MCF 10A (cell line): ENCODE measurements at places on chromosomes 11 and 22. TPM values are rescaled to one million over a fixed set of nuclear protein-coding genes. Genes with fewer than 3 reads are reported as not detected.

MCM5 gene
- 26.2 and 35.0 TPM in 2 replicates for total RNA-seq

TIRAP gene
- total RNA-seq, result 11.9 and 14.0 TPM in 2 replicates

OR10D3 gene
- not detected in 2 replicates for total RNA-seq

NAT10 gene
- total RNA-seq, result 68.9 and 89.5 TPM in 2 replicates

TSG101 gene
- 70.8 and 78.4 TPM in 2 replicates for total RNA-seq

FJX1 gene
- total RNA-seq, result 33.3 and 53.7 TPM in 2 replicates

CCDC116 gene
- 0.21 TPM in 1 of 2 replicates, not detected in the other for total RNA-seq

ESAM gene
- 0.19 and 0.93 TPM in 2 replicates for total RNA-seq

- no peak for DNase-seq
Measured at GRCh38 chr22:20196094-20196842, 45.4 kb upstream of the CCDC188 start.

- no peak for DNase-seq
Measured at GRCh38 chr11:93646399-93646798, 15.1 kb upstream of the CEP295 start.

DNA sequence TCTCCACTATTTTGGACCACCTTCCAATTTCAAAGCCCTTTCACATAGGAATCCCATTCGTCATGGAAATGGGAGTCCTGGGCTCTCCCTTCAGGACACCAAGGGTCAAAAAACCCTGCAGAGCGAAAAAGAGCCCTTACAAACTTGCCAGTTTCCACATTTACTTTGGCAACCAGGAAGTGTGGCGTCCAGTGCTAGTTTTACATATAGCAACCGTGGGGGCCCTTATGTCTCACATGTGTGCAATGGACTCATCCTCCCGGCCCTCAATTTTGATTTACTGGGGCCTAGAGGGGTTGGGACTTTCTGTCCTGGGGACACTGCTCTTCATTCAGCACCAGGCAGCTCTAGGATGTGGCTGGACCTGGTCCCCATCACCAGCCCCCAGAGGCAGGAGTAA, 33.7 kb downstream of the DAGLA start:
- DNase-seq, result no peak

DNA sequence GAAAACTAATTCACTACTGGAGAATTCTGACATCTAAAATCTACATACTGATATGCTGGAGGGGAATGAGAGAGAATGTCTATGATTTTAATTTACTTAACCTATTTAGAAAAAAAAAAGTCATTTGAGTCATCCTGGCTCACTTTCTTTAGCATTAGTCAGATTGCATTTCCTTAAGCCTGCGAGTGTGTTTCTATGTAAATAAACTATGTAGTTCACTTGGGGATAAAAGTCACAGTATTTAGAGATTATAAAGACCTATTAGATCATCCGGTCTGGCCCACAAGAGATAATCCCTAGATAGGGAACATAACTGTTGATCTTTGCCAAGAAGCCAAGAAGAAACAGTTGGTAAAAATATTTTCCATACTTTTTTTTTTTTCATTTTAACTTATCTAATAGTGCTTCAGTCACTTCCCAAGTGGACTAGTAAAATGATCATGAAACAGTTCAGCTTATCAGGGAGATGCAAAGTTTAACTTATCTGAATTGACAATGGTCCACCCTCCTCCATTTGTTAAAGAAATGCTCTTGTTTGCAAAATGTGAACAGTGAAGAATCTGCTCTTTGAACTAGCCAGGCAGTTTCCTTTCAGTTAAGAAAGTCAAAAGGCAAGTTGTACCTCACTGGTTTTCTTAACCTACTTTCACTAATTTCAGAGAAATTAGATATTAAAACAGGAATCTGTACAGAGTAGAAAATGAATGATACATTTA, 21.2 kb upstream of the BLID start:
- DNase-seq, result peak; percentile 70

DNA sequence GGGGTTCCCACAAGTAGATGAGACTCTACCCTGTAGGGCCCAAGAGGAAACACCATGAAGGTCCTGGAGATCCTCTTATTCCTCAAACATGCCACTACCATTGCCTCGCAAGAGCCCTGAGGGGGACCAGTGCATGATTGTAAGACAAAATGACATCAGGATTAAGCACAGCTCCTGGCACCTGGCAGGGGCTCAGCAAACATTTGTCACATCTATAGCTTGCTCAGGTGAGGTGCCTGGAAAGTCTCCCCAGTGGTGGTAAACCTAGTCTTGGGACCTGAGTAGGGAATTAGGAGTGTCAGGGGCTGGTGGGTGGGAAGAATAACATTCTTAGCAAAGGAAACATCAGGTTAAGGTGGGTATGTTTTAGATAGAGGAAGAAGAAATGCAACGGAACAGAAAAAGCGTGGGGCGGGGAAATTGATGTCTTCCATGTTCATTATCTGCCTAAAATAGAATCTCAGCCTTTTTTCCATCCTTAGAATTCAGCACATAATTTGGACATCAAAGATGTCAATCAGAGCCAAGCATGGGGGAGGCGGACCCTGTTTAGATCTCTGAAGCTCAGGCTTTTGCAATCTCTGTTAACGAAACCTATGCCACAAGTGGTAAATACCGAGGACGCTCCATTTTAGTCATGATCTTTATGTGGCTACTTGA, 924 bp downstream of the YPEL1 start:
- peak; percentile 11 for DNase-seq

GRCh38 chr22:35315855-35316745, 16.4 kb downstream of the TOM1 start:
- DNase-seq, result no peak

- DNase-seq, result no peak
Measured at GRCh38 chr11:117970400-117971024, 15.7 kb upstream of the IL10RA start.

GRCh38 chr22:26168330-26168851, 871 bp upstream of the SEZ6L start:
- DNase-seq, result no peak

- no peak for DNase-seq
Measured at GRCh38 chr22:49613511-49614270, 214.0 kb downstream of the BRD1 start.

DNA sequence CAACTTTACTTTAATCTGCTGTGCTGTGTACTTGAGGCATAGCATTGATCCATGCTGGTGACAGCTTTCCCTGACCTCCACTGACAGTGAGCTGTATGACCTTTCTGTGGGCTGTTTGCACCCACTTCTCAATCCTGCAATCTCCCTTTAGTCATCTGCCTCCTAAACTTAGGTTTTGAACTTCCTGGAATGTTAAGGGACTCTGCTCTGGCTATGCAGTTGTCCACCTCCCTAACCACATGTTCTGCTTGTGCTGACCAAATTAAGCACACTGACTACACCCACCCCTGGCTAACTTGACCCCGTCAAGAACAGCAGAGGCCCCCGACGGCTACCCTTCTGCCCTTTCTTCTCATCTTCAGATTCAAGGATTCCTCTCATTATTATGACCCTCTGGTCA, 89.1 kb upstream of the NTM start:
- DNase-seq, result no peak
